ENCODE measurements at places on chromosomes 3 and 15.

- no peak for DNase-seq
These were observed 274.9 kb upstream of the DNAJC19 start for GRCh38 chr3:181264486-181264885.

GRCh38 chr15:91203619-91204203, 103.7 kb downstream of the SV2B start:
- DNase-seq, result no peak

DNA sequence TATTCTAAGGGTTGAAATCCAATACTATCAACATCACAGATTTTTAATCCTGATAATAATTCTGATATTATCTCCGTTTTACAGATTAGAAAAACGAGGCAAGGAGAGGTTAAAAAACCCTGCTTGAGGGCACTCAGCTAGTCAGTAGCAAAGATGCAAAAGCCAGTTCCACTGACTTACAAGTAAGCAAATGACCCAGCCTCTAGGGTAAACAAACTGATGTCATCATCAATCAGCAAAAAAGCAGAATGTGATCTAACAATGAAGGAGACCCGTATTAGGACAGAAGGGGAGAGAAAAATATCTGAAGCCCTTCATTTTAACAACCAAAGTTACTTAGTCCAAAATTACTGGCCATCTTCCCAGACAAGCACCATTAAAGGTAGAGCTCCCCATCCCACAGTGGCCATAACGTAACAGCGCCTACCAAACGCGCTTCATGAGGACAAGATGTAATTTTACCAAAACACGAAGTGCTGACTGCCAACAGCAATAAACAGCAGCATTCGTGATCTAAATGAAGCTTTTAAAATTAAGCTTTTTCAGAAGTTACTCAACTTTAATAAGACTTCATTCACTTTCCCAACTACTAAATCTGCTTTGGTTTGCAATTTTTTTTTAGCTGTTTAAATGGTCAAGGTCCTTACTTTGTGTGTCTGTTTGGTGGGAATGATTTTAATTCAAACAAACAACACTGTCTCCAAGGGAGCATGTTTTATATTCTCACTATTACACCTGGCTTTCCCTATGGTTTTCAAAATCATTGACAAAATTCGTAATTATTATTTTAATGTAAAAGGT, 176.6 kb downstream of the OSBPL10 start:
- DNase-seq, result no peak

- no peak for DNase-seq
These were observed 22.7 kb downstream of the SACM1L start for GRCh38 chr3:45711931-45712330.

DNA sequence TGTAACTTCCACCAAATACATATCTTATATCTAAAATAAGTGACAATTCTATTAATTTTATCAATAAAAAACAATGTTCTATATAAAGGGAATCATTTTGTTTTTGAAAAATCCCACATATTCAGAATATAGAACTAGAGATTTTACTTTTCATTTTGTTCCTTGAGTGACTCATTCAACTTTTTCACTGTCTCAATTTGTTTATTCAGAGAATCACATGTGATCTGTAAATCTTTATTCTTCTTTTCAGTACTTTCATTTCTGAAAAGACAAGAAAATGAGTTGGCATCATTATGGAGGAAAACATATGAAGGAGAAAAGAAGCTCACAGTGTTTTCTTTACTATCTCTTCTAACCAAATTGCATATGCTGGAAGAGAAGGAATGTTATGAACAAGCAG, 35.0 kb downstream of the CIP2A start:
- no peak for DNase-seq

- no peak for DNase-seq
These were observed 14.1 kb downstream of the GYG1 start for GRCh38 chr3:149005416-149005815.

DNA sequence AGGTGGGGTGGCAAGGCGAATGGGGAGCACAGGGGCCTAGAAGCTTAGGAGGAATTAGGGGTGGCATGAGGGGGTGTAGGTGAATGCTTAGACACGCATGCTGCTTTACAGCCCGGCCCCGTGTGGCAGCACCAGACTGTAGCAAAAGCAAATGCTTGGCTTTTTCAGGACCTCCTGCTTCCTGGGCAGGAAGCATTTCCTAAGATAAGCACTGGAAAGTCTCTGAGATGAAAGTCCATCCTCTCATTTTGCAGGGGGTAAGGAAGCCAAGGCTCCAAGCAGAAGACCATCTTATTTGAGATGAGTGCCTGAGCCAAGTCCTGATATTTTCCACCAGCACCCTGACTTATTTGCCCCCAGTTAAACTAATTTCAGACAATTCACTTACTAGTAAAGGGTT, 12.9 kb downstream of the SSUH2 start:
- no peak for DNase-seq

DNA sequence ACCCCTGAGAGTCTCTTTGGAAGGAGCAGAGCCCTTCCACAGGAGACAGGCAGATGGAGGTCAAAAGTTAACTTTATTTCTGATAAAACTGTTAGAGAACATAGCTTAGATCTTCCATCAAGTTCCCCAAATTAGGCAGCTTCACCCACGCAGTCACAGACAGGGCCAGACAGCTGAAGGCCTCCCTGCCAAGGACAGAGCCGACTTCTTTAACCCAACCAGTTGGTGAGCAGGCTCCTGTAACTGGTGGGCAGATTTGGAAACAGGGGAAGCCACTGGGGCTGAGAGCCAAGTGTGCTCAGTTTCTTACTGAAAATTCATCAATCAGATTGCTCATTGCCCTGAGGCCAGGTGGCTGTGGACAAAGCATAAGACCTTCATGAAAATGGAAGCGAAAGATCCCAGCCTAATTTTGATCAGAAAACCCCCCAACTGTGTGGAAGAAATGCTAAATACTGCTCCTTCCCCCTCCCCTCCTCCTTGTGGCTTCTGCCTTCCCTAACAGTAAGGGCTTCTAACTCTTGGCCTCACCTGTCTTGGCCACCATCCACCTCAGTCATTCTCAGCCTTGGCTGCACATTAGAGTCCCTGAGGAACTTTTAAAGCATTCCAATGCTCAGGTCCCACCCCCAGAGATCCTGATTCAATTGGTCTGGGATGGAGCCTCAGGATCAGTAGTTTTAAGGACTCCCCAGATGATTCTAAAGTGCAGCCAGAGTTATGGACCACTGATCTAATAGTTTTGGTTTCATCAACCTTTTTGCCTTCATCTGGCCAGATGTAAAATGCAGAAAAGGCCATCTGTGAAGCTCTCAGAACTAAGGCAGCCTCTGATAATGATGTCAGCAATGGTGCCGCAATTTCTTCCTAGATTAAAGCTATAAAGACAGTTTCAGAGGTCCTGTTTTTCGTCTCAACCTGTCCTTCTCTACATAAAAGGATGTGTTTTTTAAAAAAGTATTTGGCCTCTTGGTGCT, 11.5 kb downstream of the CLRN1 start:
- DNase-seq, result no peak

DNA sequence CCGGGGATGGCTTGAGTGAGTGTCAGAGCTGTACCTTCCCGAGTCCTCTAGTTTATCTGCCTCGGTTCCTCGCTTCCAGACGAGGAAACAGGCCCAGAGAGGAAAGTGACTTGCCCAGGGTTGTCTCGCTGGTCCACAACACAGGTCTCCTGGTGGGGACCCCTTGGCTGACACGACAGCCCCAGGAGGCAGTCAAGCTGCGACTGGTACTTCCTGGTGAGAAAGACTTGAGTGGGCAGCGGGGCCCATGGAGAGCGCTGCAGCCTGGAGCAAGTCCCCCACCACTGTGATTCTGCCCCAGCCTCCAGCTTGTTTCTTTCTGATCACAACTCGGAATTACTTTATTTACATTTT, 600 bp upstream of the CHRNA5 start:
- DNase-seq, result no peak

Data from GM04504 (cell line).